Muscle of leg (tissue), 16 donors: ENCODE measurements at places on chromosomes 7 and 10. TPM values are rescaled to one million over a fixed set of nuclear protein-coding genes. Genes with fewer than 3 reads are reported as not detected.
A peak's percentile ranks its signal among the peaks of the same experiment; 100 is the strongest.

DNA sequence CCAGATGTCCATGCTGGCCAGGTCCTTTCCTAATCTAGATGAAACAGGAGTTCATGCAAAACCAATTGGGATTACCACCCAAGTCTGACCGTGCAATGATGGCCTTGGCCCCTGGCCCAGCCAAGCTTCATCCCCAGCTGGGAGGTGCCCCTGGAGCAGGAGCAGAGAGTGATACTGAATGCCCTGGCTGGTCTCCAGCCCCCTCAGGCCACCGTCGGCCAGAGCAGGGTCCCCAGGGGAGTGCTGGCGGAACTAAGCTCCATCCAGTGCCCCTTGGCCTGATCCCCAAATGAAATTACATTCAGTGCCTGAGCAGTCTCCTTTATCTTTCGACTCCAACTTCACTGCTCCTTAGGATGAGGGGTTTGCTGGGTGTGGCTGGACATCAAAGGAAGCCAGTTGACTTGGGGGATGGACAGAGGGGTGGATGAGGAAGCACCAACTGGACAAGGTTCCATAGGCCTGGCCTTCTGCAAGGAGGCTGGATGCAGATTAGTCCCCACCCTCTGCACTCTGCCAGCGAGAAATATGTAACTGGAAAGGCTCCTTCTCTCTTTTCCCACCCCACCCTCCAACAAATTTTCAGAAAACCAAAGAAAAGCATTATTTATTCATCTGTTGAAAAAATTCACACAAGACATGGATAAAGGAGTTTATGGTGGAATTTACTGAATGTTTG, 275.5 kb downstream of the PLXNA4 start:
- DNase-seq: peak; percentile 11

GRCh38 chr7:8314566-8314965, 52.6 kb upstream of the ICA1 start:
- DNase-seq: no peak

DNA sequence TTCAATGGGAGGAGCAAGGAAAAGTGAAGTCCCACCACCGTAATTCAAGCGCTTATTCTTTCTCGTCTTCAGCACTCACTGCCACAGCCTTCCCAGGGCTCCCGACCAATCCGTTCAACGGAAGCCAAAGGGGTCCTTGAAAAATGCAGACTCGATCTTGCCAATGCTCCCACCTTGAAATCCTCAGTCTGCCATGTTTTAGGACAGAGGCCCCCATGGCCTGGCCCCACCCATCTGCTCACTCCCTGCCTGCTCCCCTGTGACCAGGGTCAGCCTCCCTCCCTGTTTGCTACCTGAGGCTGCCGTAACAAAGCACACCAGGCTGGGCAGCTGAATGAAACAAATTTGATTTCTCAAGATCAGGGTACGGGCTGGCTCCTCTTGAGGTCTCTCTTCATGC, 3.0 kb upstream of the DNAAF5 start:
- DNase-seq: no peak

The CALML5 gene
- not detected for total RNA-seq

The TEX47 gene
- not detected for total RNA-seq

The CCDC201 gene
- not detected for total RNA-seq

The HTR7 gene
- total RNA-seq: 0.18 TPM

GRCh38 chr10:99799613-99800012, 17.2 kb downstream of the ABCC2 start:
- DNase-seq: no peak

DNA sequence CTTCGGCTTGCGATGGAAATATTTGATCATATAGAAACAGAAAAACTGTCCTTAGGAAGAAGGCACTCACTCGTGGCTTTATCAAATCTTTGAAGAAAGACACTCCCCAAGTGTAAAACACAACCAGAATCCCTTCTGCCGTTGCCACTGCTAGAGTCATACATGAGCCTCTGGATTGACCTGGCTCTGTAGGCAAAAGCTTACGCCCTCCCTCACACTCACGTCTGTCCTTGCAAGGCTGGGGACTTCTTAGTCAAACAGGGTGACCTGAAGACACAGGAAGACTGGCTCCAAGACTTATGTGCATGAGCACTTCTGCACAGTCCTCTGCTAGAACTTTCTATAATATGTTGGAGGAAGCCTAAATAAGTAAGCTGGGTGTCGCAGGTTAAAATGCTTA, 135.4 kb upstream of the MDFIC start:
- no peak for DNase-seq

The GNGT1 gene
- total RNA-seq: not detected

- no peak for DNase-seq
Measured at GRCh38 chr7:36852931-36853330, 128.6 kb upstream of the AOAH start.

DNA sequence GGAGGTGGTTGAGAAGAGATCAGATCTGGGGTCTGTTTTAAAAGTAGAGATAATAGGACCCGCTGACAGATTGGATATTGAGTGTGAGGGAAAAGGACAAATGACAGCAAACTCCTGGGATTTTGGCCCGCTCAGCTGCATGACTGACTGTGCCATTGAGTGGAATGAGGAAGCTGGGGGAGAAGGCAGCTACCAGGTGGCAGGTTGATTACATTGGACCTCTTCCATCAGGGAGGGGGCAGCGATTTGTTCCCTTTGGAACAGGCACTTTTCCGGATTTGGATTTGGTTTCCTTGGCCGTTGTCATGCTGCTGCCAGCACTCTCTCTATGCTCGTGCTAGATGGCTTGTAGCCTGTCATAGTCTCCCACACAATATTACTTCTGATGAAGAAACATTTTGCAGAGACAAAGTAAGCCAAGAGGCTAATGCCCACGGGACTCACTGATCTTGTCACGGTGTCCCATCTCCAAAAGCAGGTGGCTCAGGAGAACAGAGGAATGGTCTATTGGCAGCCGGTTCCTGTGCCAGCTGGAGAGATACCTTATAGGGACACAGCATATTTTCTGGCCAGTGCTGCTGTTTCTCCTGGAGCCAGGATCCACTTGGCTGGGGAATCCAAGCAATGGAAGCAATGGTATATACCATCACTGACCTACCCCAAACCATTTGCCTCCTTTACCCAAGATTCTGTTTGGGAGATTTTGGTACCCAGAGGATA, 69.1 kb upstream of the WAC start:
- no peak for DNase-seq

DNA sequence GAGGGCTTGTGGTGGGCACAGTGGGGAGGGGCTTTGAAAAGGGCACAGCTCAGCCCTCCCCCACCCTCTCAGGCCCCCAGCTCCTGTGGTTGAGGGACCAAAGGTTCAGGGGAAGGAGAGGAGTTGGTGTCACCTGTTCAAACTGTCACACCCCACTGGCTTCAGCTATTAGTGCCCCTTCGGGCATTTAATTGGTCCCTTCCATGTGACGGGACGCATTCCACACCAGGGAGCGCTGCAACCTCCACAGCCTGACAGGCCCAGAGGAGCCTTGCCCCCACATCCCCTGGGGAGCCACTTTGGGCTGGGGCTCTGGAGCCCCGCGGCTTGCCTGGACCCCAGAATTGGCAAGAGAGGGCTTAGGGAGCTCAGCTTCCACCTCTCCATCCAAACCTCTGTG, 75.7 kb downstream of the C10orf105 start:
- DNase-seq: no peak

DNA sequence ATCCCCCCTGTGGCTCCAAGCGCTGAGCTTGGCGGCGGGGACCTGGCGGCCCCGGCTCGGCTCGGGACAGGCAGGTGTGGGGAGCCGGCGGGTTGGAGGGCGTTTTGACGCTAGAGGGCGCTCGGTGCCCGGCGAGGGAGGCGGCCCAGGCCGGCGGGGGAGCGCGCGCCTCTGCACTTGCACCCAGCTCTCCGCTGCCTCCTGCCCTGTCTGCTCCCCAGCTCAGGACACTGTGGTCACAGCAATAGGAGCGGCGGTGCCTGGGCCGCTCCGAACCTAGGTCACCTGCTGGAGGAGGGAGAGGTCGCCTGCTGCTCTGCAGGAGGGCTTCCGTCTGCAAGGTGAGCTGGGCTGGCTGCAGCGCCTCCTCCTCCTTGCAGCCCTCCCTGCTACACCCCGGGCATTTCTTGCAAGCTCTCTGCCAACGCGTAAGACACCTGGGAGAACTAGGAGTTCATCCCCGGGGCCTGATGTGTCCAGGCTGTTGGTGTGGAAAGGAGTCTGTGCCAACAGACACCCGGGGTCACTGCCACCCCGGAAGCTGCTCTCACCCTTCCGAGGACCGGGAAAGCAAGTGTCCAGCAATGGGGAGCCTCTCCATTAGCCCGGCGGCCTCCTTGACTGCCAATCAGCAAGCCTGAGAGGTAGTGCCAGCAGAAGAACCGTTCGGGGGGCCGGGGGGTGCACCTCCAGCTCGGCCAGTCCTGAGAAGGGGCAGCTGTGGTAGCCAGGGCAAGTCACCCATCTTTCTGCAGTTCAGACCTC, 620.4 kb downstream of the GALNT17 start:
- DNase-seq: no peak

DNA sequence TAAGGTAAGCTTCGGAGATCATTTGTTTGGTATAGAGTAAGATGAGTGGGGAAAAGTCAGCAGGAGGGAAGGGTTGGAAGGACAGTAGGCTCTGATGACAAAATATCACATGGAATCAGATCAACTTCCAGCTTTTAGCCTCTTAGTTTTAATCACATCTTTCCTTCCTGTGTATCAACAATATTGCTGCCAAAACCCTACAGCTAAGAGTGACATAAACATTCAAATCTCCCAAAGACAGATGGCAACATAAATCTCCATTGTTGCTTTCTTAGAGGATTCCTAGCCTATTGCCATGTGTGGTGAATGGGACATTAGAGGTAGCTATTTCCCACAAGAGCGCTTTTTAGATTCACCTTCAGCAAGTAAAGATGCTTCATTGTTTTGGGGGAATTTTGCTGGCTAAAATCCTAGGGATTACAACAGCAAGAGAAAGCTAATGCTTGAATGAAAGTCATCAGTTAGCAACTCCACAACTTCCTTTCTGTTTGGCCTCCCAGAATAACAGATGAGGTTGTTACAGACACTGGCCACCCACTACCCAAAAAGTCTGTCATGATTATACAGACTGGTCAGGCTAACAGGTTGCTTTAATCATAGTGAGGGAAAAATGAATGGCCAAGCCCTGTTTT, 35.2 kb upstream of the FZD1 start:
- peak; percentile 57 for DNase-seq

The SRGN gene
- total RNA-seq: 22.1 TPM

DNA sequence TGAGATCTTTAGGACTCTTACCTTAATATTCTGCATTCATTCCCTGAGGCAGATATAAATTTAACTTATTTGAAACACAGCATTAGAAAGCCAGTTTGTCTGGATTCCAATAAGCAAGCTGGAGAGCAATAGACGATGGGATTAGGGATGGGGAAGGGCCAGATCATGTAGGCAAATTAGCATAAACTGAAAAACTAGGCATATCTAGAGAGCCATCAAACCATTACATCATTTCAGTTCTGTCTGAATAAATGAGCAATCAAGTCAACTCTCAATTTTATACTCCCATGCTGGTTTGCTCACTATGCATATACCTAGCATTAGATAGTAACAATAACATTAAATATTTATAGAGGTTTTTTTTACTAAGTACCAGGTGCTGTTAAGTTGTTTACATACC, 583.6 kb upstream of the LRRN3 start:
- DNase-seq: no peak

The ACTR3C gene
- 1.9 TPM for total RNA-seq

DNA sequence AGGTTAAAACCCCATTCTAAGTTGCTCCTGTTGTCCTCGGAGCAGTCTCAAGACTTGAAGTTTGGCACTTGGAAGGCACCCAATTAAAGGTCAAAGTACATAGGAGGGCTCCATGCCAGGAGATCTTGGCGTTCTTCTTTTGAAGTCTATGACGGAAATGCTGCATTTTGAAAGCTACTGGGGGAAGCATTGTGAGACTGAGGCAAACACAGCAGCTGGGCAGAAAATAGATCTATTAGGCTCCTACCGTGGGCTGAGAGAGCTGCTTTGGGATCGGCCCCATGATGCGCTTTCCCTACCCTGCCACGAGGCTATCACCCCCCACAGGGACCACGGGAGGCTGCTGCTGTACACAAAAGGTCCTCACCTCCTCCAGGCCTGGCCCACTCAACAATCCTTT, 20.0 kb downstream of the KIAA1549 start:
- DNase-seq: no peak

DNA sequence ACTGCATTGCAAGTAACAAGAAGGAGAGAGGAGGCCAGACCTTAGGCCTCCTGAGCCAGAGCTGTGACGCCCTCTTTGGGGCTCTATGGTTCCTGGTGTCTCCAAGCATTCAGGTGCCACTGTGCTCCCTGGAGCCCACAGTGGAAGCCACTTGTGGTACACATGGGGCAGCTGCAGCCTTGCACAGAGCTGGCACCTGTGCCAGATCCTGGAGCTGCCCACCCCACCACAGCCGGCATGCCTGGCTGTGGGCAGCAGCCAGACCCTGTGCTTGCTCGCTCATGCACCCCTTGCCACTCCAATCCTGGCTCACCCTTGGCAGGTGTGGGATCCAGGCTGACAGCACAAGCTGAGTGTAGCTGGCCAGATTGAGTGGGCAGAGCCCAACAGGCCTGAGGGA, 173.8 kb upstream of the SMIM30 start:
- DNase-seq: no peak

GRCh38 chr7:135940077-135941075, 36.8 kb downstream of the MTPN start:
- no peak for DNase-seq

GRCh38 chr7:77808517-77808916, 9.9 kb downstream of the PHTF2 start:
- DNase-seq: no peak
